Forelimb muscle (tissue), 1 donor: ENCODE measurements at places on chromosomes 12 and 14. TPM values are rescaled to one million over a fixed set of nuclear protein-coding genes. Genes with fewer than 3 reads are reported as not detected.

Gene CIDEB
- 8.2 TPM for polyA plus RNA-seq

Gene ITGB7
- 1.2 TPM for polyA plus RNA-seq

Gene RTN1
- polyA plus RNA-seq: 1.5 TPM

Gene PZP
- polyA plus RNA-seq: 0.68 TPM

Gene SMAGP
- polyA plus RNA-seq: 7.0 TPM

Gene IL22
- not detected for polyA plus RNA-seq

Gene INSM2
- polyA plus RNA-seq: not detected

Gene REP15
- 0.90 TPM for polyA plus RNA-seq

Gene KLRB1
- 1.1 TPM for polyA plus RNA-seq

Gene BEGAIN
- 4.5 TPM for polyA plus RNA-seq

Gene CAPZA3
- polyA plus RNA-seq: not detected

Gene SMCO3
- 0.13 TPM for polyA plus RNA-seq

Gene LMO3
- 0.95 TPM for polyA plus RNA-seq

Gene KRT85
- polyA plus RNA-seq: not detected

Gene PRH2
- polyA plus RNA-seq: 0.33 TPM

Gene ANKRD33
- polyA plus RNA-seq: 0.10 TPM

Gene FOXA1
- polyA plus RNA-seq: not detected

Gene VASH1
- 45.7 TPM for polyA plus RNA-seq

Gene NINJ2
- 5.5 TPM for polyA plus RNA-seq

Gene CATSPERB
- 0.09 TPM for polyA plus RNA-seq

Gene GDF11
- polyA plus RNA-seq: 17.2 TPM

Gene SRRM4
- 0.22 TPM for polyA plus RNA-seq

Gene C12orf54
- 0.44 TPM for polyA plus RNA-seq

Gene TSHR
- 0.65 TPM for polyA plus RNA-seq

Gene FAM222A
- 9.8 TPM for polyA plus RNA-seq

Gene LRCOL1
- 0.15 TPM for polyA plus RNA-seq

Gene FAM181A
- polyA plus RNA-seq: not detected

Gene KERA
- polyA plus RNA-seq: 38.1 TPM

Gene PLEK2
- polyA plus RNA-seq: 0.89 TPM

Gene SYT1
- polyA plus RNA-seq: 1.4 TPM

Gene ZNF385A
- polyA plus RNA-seq: 22.1 TPM

Gene VPS37B
- 22.4 TPM for polyA plus RNA-seq

Gene EIF2S3B
- 3.1 TPM for polyA plus RNA-seq

Gene OVCH1
- polyA plus RNA-seq: 0.54 TPM

Gene PLD4
- 5.7 TPM for polyA plus RNA-seq

Gene MAP3K9
- 0.18 TPM for polyA plus RNA-seq

Gene BICD1
- polyA plus RNA-seq: 9.0 TPM
